ENCODE measurements at places on chromosomes 12 and 14.

GRCh38 chr12:68431786-68432185 is 99.6 kb upstream of the MDM1 start:
- DNase-seq: no peak

DNA sequence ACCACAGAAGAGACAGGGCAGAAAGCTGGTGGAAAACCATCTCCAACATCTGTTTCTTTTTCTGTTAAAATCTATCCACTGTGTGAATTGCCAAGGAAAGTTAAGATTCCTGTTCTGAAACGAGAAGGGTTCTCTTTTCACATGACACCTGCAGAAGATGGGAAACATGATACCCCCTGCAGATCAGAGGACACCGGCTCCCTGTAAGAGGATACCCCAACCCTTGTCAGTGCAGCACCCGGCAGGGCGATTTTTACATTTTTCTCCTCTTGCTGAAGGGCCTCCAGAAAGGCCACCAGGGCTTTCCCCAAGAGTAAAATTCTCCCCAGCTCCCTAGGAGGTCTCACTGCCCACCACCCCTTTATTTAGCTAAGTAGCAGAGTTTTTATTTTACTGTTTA is 48.2 kb downstream of the DPF3 start:
- DNase-seq: no peak

DNA sequence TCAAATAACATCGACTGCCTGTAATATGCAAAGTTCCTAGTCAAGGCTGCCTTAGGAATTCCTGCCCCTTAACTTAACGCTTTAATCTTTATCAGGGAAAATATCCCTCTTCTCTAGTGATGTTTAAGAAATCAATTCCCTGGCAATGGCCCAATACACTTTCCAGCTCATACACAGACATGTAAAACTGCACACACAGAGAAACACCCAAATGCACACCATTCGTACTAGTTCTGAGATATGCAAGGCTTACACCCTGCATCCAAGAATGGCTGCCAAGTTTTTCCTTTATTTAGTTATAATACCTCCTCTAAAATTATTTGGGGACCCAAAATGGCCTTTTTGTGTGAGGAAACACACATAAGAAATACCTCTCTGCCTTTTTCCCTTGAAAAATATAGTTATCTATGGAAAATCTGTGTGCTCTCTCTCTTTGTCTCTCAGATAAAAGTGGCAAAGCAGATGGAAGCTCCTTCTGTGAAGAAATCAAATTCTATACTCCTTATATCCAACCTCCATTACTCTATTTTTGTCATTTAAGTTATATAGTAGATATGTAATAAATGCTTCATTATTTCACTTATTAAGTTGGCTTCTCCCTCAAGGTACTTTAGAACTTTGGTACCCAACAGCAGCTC is 120.0 kb upstream of the MDM1 start:
- DNase-seq: no peak

DNA sequence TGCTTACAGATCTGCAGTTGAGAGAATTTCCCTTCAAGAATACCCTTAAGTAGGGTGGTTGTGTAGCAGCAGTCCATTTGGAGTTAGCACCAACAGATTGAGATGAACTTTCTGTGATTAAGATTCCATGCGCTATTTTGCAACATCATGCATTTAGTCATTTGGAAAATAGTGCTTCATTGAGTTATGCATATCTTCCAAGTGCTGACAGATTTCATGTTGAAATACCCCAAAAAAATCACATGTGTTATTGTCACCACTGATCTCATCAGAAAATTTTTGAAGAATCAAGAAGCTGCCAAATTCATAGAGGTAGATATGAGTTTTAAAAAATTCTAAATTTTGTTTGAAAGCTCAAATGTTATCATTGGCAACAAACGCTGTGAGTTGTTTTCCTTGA is 35.5 kb upstream of the OSBPL8 start:
- no peak for DNase-seq

- peak; percentile 35 for DNase-seq
Measured at GRCh38 chr12:29782871-29783772, 620 bp downstream of the TMTC1 start.

GRCh38 chr12:71972441-71973074 is 33.9 kb downstream of the TPH2 start:
- no peak for DNase-seq

- DNase-seq: no peak
Measured at GRCh38 chr14:24979725-24980239, 70.2 kb downstream of the STXBP6 start.

DNA sequence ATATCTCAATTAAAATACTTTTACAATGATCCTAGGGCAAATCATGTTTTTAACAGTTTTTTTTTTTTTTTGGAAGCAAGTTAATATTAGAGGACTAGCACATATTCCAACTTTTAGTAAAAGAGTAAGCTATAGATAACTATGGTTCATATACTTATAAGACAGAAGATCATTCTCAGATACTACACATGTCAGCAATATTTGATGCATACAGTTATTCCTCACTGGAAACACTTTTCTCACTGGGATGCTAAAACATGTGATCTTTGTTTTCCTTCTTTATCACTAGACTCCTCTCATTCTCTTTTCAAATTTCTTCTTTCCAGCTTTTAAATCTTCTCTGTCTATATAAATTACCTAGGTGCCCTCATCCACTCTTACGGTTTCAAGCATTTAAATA is 1020.4 kb upstream of the FBXO33 start:
- no peak for DNase-seq

- DNase-seq: no peak
Measured at GRCh38 chr14:100294213-100294962, 11.9 kb downstream of the SLC25A29 start.

- DNase-seq: no peak
Measured at GRCh38 chr12:29428633-29429032, 47.7 kb upstream of the ERGIC2 start.

GRCh38 chr14:71388862-71389261 is 481.6 kb downstream of the PCNX1 start:
- DNase-seq: no peak

DNA sequence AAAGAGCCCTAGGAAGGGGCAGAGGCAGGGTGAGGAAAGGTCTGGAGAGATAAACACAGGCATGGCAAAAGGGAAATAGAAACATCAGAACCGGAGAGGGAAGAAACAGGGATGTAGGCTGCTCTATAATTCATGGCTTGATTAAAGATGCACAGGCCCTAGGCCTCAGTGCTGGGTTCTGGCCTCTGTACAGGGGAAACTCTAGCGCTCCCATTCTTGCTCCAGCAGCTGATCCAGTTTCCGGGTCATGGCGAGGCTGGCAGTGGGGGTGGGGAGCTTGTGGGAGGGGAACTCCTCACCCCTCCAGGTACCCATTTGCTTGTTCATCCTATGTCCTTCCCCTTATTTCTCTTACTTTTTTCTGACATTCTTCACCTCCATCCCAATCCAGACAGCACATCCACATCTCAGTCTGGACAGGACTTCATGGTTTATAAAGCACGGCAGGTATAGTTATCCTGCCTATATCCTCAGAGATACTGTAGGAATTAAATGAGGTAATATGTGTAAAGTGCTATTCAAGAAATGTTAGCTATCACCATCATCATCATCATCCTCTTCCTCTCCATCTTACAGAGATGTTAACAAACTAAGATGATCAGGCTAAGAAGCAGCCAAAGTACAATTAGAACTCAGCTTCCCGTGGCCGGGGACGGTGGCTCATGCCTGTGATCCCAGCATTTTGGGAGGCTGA is 8.0 kb upstream of the GPR84 start:
- no peak for DNase-seq

DNA sequence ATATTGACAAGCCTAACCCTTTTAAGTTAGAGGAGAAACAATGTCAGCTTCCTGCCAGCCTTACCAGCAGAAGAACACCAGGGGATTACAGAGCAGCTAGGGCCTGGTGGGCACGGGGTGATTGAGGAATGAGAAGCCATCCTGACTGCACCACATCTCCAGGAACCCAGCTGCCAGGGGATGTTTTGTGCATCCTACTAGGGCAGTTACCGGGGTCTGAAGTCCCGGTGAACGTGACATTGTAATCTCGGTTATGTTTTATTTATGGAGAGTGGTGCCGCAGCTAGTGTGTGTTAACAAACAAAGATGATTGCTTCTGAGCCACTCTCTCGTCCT is 115.9 kb downstream of the BCL11B start:
- no peak for DNase-seq

DNA sequence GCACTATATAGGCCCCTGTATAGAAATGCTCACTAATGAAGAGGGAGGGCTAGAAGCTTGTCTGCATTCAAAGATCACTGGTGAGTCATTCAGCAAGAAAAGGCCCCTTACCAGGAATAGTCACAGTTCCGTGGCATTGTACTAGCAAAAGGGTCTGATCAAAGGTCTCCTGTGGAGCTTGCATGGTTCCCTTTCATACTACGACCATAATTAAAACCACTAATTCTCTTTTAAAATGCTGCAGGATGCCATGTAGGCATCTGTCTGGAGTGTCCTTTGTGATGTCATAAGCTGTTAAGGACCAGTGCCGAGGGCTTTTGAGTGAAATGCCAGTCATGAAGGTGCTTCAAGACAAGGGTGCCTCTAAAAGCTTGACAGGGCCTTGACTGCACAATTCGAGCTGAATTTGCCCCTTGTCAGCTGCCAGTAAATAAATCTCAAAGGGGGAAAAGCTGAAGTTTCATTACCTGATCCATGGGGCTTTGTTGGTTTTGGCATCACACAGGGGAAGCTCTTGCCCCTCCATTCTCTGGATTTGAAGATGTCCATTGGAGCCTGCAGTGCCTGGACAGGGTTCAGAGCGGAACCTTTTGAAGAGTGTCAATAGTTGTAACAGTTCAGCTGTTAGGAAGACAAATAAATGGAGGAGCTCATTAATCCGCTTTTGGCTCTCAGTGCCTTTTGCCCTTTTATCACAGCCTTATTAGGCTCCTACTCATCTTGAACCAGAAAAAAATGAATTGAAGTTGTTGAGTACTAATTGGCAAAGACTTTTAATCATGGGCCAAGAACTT is 69.1 kb downstream of the TMEM260 start:
- no peak for DNase-seq

DNA sequence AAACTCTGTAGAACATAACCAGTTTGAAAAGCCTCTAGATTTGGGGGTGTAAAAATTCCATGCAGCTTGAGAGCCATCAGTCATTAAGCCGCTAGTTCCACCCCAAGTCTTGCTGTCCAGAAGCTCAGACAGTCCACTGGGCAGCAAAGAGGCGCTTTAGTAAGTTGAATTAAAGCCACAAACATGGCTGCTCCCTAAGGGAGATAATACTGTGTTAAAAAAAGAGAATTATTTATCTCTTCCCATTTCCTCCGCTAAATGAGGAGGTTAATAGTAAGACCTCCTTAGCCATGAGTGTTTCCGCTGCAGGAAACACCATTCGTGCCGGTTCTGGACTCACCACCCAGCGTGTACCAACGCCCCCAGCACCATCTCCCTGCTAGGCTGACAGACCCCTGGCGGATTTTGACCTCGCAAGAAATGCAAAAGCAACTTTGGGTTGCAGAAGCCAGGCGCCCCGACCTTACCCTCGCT is 536 bp downstream of the TM7SF3 start:
- DNase-seq: no peak

Data from endothelial cell (in vitro differentiated cells).